ENCODE measurements at places on chromosomes 6 and 20. TPM values are rescaled to one million over a fixed set of nuclear protein-coding genes. Genes with fewer than 3 reads are reported as not detected.

Gene LY6G5C
- total RNA-seq = 1.1 TPM

Gene UNC5CL
- total RNA-seq = 0.28 TPM

Gene TRIM10
- not detected for total RNA-seq

Gene SLC23A2
- 12.7 TPM for total RNA-seq

Gene RHAG
- not detected for total RNA-seq

Gene BPI
- total RNA-seq = not detected

Gene AVP
- not detected for total RNA-seq

Gene FNDC1
- 0.03 TPM for total RNA-seq

Gene BPIFA1
- not detected for total RNA-seq

Gene MCHR2
- total RNA-seq = not detected

Gene B4GALT5
- 25.0 TPM for total RNA-seq

Gene DEFB124
- not detected for total RNA-seq

Gene DPPA5
- not detected for total RNA-seq

Gene POPDC3
- 12.3 TPM for total RNA-seq

Gene DUSP22
- 20.6 TPM for total RNA-seq

Gene SLC24A3
- total RNA-seq = 0.25 TPM

Gene CLPSL2
- not detected for total RNA-seq

Gene SLC12A5
- total RNA-seq = 3.2 TPM

Gene ANGPT4
- not detected for total RNA-seq

Gene PROKR2
- total RNA-seq = not detected

Gene TNF
- total RNA-seq = 10.5 TPM

Gene ZNF311
- 3.3 TPM for total RNA-seq

Gene COL10A1
- not detected for total RNA-seq

Gene SASH1
- total RNA-seq = 7.8 TPM

Gene FITM2
- total RNA-seq = 3.4 TPM

Gene MRPS18A
- total RNA-seq = 68.6 TPM
